ENCODE measurements at places on chromosomes 16 and 17.

DNA sequence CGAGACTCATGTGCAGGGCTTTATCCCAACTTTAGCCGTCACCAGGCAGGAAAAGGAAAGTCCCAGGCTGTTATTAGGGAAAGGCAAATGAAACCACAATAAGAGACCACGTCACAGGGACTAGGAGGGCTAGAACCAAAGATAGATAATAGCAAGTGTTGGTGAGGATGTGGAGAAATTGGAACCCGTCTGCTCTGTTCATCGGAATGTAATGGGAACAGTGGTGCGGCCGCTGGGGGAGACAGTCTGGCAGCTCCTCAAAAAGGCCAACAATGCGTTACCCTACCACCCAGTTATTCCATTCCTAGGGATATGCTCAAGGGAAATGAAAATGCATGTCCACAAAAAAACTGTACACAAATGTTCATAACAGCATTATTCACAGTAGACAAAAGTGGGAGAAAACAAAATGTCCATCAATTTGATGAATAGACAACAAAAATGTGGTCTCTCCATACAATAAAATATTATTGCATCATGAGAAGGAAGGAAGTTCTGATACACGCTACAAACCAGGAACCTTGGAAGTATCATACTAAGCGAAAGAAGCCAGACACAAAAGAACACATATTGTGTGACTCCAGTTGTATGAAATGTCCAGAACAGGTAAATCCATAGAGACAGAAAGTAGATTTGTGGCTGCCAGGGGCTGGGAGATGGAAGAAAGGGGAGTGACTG, 19.5 kb upstream of the USP10 start:
- DNase-seq, result no peak

DNA sequence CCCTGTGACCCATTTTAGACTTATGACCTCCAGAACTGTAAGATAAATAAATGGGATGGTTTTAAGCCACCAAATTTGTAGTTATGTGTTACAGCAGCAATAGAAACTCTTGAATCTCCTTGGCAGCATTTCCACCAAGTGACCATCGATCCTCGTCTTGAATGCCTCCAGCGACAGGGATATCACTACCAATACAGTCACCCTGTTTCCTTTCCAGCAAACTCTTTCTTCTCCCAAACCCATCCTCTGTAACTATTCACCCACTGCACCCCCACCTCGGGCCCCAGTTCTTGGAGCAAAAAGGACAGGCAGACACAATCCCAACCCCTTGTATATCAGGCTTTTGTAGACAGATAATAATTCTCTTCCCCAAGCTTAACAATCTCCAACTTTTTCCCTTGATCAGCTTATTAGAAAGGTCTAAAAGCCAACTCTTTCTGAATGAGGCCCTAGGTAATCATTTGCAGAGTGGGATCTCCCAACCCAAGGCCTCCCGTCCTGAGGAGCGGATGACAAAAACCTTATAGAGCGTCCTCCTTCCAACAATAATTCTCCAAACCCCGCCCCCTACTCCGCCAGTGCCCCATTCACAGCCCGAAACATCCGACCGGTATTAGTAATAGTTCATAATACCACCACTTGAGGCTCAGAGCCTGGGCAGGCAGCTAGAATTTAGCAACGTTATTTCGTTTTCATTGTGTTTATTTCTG, 14.7 kb upstream of the PLLP start:
- DNase-seq, result peak; percentile 76

GRCh38 chr16:31199430-31200041, 3.0 kb downstream of the PYCARD start:
- no peak for DNase-seq

- no peak for DNase-seq
Observed at GRCh38 chr17:43645450-43645764, 16.3 kb downstream of the MEOX1 start.

- DNase-seq, result no peak
Observed at GRCh38 chr16:3063625-3064386, 1.6 kb upstream of the IL32 start.
